ENCODE measurements at places on chromosomes 11 and 22.

GRCh38 chr11:106495046-106495445 lies 417.6 kb downstream of the AASDHPPT start:
- no peak for DNase-seq

- DNase-seq = no peak
Measured at GRCh38 chr11:58968251-58968711, 29.0 kb downstream of the GLYATL1 start.

- peak; percentile 71 for DNase-seq
Measured at GRCh38 chr11:122853971-122854446, 15.7 kb downstream of the CRTAM start.

- no peak for DNase-seq
Measured at GRCh38 chr22:39980596-39980995, 14.2 kb upstream of the FAM83F start.

GRCh38 chr11:44865866-44866272 lies 84.8 kb downstream of the TP53I11 start:
- no peak for DNase-seq

DNA sequence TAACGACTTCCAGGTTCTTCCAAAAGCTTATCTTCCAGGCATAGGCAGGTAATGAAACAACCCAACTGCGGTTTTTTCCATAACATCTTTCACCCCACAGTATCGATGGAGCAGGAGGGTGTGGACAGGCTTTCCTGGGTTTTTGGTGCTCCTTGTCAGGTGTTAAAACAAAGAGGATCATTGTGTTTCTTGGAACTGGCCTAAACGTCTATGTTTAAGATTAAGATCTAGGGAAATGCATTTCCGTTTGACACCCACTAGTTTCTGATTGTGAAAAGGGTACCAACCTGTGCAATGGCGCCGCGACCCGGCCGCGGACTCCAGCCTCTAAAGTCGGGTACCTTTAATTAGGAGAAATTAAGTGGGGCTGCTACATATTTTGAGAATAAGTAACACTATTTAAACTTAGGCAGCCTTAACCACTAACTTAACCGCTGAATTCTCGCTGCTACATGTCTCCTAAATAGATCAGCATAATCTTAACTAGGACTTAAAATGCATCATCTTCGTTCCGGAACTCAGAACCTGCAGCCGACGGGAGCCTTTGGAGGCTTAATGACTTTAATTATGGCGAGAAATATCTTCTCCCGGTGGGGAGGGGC lies 31.5 kb downstream of the C22orf31 start:
- no peak for DNase-seq

DNA sequence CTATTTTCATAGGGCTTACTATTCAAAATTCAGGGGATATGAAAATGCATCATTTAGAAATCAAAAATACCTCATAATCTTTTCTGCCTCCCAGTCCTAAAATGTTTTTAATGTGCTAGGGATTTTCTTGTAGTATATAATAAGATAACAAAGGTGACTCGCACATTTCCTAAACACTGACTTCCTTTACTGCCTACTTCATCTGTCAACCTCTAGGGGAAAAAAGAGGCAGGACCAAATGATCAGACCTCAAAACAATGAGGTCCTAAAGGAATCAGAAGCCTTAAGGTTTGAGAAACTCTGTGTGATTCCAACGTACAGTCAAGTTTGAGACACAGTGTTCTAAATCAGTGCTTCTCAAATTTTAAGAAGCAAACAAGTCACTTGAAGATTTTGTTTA lies 56.1 kb upstream of the POU2AF2 start:
- no peak for DNase-seq

GRCh38 chr22:46501701-46502100 lies 35.7 kb downstream of the CELSR1 start:
- no peak for DNase-seq

DNA sequence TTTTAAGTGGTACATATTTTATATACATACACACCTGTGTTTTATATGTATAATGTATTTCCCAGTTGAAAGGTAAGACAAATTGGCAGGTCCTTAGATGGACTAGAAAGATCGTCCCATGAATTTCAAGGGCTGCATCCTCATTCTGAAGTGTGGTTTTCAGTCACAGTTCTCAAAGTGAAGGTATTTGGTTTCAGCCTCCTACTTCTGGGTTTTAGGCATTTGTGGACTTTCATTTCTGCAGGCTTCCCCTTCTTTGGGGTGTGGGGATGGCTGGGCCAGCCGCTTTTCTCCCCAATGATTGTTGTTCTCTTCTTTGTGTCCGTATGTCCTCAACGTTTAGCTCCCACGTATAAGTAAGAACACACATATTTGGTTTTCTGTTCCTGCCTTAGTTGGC lies 10.0 kb downstream of the DCPS start:
- no peak for DNase-seq

DNA sequence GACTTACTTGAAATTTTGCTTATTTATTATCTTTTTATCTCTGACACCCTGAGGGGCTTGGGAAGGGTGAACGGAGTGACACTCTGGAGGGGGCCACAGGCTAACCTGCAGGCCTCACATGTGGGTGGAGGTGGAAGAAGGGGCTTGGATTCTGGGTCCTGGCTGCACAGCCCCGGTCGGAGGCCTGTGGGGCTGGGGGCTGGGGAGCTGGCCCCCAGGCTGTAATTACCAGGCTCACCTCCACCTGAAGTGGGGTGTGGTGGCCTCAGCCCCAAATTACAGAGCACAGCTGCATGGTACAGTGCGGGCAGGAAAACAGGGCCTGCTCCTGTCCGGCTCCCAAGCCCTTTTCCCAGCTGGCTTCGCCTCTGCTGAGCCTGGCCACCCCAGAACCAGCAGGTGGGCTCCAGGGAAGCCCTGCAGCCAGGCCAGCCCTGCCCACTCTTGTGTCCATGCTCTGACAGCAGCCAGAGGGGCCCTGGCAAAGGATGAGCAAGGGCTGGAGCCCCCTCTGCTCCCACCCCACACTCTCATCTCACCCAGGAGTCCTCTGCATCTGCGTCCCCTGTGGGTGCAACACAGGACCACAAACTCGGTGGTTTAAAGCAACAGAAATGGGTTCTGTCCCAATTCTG lies 48.0 kb downstream of the IGF2 start:
- DNase-seq = no peak

DNA sequence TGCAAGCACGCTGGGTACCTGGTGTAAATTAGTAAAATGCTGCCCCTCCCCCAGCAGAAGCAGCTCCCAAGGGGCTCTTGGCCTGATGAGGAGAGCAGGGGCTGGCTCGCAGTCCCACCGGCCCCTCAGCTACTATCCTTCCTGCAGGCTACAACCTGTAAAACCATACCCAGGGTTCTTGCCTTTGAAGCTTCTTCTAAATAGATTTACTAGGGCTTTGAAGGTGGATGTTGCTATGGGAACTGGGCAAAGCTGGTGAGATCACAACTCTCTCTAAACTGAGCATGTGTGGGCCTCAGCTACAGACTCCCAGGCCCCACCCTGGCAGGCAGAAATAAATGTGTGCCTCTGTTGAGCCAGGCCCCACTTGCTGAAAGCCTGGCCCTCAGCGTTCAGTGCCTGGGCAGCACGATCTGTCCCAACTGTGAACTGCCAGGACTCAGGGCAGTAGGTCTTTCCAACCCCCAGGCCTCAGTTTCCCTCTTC lies 18.5 kb downstream of the CD5 start:
- DNase-seq = no peak

- no peak for DNase-seq
Measured at GRCh38 chr11:9535189-9535781, 38.2 kb upstream of the WEE1 start.

- peak; percentile 24 for DNase-seq
Measured at GRCh38 chr11:30143098-30143705, 87.6 kb upstream of the FSHB start.

GRCh38 chr11:60344146-60344545 lies 17.1 kb downstream of the MS4A6E start:
- DNase-seq = no peak

GRCh38 chr11:76577226-76577920 lies 93.2 kb downstream of the LRRC32 start:
- no peak for DNase-seq

DNA sequence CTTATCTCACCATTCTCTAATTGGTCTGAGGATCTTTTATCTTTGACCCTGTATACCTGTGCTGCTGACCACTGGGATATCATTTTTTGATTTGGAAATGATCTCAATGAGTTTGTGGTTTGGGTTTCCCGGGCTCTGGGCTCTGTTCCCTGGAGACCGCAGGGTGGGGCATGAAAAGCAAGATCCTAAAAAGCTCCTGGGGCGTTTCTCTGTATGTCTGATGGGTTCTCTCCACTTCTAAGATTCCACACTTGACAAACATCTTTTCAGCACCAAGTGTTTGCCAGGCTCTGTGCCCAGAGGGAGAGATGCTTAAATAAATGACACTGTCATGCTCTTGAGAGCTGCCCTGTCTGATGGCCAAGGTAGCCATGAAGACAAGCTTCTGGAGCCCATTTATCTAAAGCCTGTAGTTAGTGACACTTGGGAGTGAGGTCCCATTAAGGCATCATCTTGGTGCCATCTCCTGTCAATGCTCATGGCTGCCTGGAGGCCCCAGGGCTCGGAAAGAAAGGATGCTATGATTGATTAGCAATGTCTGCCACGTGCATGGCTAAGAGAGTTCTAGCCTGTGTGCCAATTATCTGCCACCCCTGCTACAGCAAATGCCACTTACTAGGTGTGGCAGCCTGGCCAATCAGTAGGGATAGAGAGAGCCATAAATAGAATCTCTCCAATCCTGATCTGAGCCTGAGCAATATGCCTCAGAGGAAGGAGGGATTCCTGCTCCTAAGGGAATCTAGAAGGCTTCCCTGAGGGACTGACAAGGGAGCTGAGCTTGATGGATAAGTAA lies 531.6 kb downstream of the MN1 start:
- DNase-seq = no peak

- DNase-seq = no peak
Measured at GRCh38 chr22:38788846-38789245, 5.1 kb downstream of the DNAL4 start.

DNA sequence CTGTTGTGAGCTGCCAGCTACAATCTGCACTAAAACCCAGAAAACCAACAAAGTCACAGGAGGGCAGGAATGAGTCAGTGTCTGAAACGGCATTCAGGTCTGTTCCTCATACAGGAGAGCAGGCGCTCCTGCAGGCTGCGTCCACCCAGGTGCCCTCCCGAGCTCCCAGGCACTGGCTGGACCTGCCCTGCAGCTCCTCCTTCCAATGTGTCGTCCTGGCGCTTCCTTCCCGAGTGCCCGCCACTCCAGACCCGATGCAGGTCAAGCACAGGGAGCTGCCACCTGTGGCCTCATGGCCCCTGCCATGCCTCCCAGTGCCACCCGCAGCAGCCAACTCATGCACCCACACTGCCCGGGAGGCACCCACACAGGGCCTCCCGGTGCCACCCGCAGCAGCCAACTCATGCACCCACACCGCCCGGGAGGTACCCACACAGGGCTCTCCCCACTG lies 12.0 kb downstream of the BRD1 start:
- no peak for DNase-seq

DNA sequence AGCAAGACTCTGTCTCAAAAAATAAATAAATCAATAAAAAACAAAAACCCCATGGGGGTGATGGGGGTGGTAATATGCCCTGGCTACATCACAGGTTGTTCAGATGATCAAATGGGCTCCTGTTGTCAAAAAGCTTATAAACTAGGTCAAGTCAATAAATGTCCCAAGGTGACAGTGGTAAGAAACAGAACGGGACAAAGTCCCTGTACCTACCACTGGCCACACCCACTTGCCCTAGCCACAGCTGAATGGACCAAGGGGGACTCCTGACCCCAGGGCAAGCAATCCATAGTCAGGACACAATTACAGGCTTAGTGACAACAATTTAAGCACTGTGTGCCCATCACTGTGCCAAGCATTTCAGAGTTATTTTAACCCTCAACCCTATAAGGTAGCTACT lies 6.0 kb downstream of the NAGA start:
- DNase-seq = no peak

- DNase-seq = no peak
Measured at GRCh38 chr22:27510024-27510423, 291.5 kb downstream of the MN1 start.

DNA sequence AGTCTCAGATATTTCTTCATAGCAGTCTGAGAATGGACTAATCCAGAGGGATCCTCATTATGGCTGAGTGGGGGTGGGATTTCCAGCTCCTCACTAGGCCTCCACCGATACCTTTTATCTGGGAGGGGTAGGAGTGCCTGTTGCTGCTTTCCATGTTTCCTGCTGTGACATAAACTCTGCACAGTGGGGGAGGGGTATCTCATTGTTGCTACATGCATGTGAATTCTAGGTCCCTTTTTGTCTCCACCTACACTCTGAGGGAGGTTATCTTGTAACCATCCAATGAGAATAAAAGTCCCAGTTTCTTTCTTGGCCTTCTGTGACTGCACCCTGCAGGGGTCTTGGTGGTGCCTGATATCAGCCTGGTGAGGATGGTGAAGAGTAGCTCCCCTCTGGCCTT lies 60.5 kb downstream of the ADAMTS15 start:
- DNase-seq = no peak

- DNase-seq = no peak
Measured at GRCh38 chr11:58028687-58029411, 1.9 kb upstream of the OR6Q1 start.

GRCh38 chr11:60977224-60977623 lies 5.7 kb downstream of the CD6 start:
- DNase-seq = no peak

GRCh38 chr11:88704485-88704884 lies 361.3 kb downstream of the GRM5 start:
- no peak for DNase-seq

GRCh38 chr11:117704395-117705100 lies 92.5 kb downstream of the DSCAML1 start:
- DNase-seq = no peak

DNA sequence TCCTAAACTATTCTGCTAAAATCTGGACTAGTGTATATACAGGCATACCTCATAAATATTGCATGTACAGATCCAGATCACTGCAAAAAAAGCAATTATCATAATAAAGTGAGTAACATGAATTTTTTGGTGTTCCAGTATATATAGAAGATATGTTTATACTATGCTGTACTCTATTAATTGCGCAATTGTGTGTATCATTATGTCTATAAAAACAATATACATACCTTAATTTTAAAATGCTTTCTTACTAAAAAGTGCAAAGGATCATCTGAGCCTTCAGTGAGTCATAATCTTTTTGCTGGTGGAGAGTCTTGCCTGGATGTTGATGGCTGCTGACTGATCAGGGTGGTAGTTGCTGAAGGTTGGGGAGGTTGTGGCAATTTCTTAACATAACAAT lies 35.4 kb upstream of the CEP295 start:
- DNase-seq = no peak

DNA sequence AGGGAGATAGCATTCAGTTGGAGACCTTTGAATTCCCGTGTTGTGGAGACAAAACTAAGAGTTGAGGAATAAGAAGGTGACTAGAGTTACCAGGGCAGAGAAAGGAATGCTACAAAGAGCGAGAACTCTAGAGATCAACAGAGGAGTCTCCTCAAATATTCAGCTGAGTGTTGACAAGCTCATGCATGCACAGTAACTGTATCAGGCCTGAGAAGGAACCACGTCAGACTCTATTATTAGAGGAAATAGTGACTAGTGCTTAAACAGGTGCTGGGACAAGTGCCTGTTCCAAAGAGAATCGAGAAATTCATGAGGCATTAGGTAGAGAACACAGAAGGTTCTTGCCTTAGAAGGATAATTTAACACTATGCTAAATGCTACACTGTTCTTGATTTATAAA lies 333.8 kb upstream of the CHORDC1 start:
- no peak for DNase-seq
